ENCODE measurements at places on chromosomes 5 and 9. TPM values are rescaled to one million over a fixed set of nuclear protein-coding genes. Genes with fewer than 3 reads are reported as not detected.
A peak's percentile ranks its signal among the peaks of the same experiment; 100 is the strongest.

Gene RGS7BP
- not detected for total RNA-seq

Gene CCDC183
- total RNA-seq = not detected

Gene PRDM9
- total RNA-seq = not detected

Gene CCL27
- not detected for total RNA-seq

DNA sequence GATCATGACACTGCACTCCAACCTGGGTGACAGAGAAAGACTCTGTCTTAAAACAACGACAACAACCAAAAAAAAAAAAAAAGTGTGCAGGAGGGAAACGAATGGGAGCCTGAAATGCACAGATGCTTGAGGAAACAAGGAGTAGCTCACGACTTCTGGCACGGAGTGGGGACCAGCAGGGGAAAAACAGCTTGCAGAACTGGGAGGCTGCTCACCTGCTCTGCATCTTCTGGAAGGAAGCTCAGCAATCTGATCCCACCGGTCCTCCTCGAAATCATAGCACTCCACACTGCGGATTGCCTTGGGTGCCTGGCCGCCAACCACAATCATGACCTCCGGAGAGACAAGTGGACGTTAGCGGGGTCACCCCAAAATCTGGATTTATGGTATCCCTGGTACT, 96.2 kb downstream of the KLHL3 start:
- DNase-seq = no peak

DNA sequence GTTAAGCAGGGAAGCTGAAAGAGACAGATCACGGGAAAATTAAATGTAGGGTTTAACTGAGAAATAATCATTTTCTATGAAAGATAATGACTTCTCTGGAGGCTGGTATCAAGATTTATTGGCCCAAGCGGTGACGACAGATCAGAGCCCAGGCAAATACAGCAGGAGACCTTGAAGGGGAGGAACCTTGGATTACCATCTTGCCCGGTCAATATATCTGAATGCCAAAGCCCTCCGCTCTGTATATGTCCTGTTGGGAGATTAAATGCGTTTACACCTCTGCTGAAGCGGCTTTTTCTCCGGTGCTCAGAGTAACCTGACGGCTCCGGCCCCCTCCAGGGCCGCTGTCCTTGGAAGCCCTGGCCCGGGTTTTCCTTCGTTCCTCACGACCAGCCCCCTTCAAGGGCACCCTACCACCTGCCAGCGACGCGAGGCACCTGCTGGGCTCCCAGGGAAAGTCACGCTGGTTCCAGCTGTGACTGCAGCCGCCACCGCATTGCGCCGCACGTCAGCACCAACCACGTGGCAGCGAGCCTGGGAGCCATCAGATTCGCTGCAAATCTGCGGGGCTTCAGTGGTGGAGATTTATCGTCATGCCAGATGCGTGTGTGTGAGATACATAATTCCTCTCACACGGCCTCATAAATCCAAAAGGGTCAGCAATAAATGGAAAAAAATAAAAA, 4.4 kb upstream of the QSOX2 start:
- no peak for DNase-seq

DNA sequence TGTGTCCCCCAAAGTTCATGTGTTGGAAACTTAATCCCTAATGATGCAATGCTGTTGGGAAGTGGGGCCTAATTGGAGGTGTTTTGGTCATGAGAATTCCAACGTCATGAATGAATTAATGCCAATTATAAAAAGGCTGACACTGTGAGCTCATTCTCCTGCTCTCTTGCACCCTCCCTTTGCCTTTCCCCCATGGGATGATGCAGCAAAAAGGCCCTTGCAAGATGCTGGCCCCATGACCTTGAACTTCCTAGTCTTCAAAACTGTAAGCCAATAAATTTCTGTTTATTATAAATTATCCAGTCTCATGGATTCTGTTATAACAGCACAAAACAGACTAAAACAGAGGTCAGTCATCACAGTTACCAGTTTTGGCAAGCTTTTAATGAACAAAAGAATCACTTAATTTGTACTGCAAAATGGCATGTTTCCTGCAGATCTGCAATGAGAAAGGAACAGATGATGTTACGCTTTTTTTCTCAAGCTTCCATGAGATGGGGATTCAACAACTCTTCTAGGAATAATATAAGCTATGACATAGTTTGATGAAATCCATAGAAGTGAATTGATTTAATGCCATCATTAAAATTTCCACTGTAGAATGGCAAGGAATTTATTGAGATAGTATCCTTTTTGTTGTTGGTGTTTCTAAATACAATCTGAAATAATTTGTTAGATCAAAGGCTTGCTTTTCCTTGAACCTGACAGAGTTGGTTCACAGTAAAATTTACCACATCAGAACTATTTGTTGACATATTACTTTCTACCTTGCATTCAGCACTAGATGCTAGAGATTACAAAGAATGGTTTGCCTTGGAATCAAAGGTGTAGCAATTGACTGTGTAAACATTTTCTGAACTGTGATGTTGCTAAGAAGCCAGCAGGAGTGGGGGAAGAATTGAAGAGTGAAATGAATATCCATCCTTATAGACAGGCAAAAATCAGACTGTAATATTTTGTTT, 29.3 kb upstream of the RFK start:
- DNase-seq = peak; percentile 51

DNA sequence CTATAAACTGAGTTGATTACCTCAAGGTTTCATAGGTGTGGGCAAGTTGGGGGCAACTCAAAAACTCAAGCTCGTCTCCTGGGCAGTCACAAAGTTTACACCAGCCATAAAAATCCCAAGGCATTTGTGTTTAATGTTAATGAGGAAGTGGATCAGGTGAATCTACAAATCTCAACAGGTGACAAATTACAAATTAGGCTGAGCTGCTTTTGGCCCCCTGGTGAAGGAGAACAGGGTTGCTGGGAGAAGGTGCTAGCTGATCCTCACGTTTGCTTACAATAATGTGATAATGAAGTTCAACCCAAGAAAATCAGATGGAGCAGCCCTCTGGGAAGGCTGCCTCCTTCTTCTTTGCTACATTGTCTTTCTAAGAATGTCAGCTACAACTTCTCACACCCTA, 488.4 kb upstream of the DMAC1 start:
- no peak for DNase-seq

- no peak for DNase-seq
Observed at GRCh38 chr9:95137587-95138145, 179.8 kb downstream of the FANCC start.

DNA sequence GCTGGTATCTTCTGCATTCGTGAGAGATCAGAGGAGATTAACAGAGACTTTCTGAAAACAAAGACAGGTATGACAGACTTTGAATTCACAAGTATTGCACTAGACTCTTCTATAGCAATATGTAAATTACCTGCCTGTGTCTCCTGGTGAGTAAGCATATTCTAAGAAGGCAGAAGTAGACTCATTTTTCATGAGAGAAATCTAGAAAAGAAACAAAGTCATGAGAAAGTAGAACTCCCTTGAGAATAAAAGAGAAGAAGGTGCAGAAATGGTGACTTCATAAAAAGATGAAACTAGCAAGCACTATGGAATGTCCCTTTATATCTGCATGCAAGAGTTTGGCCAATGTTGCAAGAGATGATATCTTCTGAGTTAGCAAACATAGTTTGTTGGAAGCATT, 419.8 kb downstream of the DMRT2 start:
- no peak for DNase-seq

DNA sequence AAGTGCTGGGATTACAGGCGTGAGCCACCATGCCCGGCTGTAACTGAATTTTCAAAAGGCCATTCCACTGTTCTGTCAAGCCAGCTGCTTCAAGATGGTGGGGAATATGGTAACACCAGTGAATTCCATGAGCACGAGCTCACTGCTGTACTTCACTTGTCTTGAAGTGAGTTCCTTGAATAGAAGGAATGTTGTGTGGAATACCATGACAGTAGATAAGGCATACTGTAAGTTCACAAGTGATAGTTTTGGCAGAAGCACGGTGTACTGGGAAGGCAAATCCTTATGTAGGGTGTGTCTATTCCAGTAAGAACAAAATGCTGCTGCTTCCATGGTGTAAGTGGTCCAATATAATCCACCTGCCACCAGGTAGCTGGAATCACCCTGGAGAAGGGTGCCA, 6.6 kb upstream of the PRXL2C start:
- peak; percentile 52 for DNase-seq

GRCh38 chr5:143695941-143696340, 116.0 kb upstream of the HMHB1 start:
- DNase-seq = peak; percentile 80

- no peak for DNase-seq
Observed at GRCh38 chr9:90921104-90921503, 119.5 kb downstream of the SYK start.

GRCh38 chr9:3007326-3007725, 163.4 kb upstream of the PUM3 start:
- no peak for DNase-seq

DNA sequence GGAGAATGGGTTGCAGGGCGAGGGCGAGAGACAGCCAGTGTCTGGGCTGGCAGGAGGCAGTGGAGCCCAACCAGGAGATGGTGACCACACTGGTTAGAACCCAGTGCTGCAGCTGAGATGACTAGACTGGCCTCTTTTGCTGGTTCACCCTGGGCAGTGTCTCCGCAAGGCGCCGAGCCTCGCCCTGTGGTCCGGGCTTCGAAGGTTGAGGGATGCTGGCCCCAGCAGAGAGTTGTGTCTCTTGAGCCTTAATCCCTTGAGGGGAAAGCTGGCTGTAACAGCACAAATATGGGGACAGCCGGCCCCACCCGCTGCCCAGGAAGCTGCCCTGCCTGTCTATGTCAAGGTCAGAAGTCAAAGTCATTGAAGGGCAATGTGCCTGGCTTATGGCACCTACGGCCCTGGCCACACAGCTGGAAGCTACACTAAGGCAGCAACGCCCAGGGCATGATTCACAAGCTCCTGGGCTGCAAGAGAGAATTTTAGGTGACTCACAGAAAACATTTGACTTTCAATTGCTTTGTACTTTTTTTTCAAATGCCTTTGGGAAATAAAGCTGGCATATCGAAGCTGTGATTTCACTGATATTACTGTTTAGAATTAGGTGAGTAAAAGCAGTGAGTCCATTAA, 33.3 kb downstream of the NKX2-5 start:
- peak; percentile 86 for DNase-seq

DNA sequence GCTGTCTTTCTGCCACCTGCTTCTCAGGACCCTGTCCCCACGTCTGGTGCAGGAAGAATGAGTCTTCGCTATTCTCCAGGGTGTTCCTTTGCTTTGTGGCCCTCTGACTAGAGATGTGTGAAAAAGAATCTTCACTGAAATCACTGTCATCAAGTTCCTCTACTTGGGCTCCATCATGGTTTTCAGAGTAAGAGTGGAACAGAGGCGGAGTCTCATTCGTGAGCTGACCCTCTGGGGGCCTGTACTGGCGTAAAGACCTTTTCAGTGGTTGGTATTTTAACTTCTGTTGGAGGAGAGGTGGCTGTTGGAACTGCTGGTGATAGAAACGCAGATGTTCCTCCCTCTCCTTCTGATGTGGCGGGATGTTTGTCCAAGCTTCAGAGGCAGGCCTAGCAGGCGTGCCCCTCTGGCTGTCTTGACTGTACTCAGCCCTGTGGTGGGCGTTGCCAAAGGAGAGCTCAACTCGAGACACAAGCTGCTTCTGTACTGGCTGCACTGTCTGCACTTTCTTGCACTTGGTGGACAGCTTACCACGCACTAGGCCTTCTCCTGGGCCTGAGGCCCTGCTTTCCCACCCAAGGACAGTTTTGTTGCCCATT, 72.0 kb downstream of the KIF24 start:
- DNase-seq = no peak

DNA sequence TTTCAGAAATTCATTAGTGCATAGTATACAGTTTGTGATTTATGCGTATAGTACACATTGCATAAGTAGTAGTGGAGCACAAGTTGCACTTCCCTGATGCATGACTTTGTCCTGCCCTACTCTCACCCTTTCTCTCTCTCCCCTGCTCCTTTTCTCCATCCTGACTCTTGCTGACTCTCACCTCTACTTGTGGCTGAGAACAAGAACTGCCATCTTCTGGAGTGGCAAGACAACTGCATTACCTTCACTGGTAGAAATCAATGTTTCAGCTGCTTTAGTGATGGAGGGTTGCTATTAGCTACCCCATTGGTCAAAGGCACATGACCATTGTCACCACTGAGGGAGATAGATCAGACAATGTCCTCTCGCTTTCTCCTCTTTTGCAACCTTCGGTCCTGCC, 26.9 kb downstream of the SPEF2 start:
- peak; percentile 46 for DNase-seq

DNA sequence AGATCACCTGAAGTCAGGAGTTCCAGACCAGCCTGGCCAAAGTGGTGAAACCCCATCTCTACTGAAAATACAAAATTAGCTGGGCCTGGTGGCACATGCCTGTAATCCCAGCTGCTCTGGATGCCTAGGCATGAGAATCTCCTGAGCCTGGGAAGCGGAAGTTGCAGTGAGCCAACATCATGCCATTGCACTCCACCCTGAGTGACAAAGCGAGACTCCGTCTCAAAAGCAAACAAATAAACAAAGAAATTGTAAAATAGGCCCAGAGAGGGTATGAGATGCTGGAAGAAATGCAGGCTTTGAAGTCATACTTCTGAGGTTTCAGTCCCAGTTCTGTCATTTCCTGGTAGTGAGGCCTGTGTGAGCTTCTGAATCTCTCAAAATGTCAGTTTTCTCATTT, 5.3 kb upstream of the ARHGEF37 start:
- DNase-seq = no peak
